ENCODE measurements at places on chromosomes 2 and 18. TPM values are rescaled to one million over a fixed set of nuclear protein-coding genes. Genes with fewer than 3 reads are reported as not detected.

SNED1 gene
- total RNA-seq, result 0.77 TPM

INPP1 gene
- total RNA-seq, result 12.6 TPM

KCNJ13 gene
- total RNA-seq, result not detected

TBC1D8 gene
- 27.8 TPM for total RNA-seq

MATN3 gene
- total RNA-seq, result 3.0 TPM

VSNL1 gene
- total RNA-seq, result not detected

PRKAG3 gene
- total RNA-seq, result not detected

CEBPZOS gene
- 69.0 TPM for total RNA-seq

SLC5A6 gene
- total RNA-seq, result 49.7 TPM

PCARE gene
- not detected for total RNA-seq

TMEM163 gene
- not detected for total RNA-seq

CD8B2 gene
- not detected for total RNA-seq
